Foreskin melanocyte (primary cell): ENCODE measurements at places on chromosomes 5 and 9.

DNA sequence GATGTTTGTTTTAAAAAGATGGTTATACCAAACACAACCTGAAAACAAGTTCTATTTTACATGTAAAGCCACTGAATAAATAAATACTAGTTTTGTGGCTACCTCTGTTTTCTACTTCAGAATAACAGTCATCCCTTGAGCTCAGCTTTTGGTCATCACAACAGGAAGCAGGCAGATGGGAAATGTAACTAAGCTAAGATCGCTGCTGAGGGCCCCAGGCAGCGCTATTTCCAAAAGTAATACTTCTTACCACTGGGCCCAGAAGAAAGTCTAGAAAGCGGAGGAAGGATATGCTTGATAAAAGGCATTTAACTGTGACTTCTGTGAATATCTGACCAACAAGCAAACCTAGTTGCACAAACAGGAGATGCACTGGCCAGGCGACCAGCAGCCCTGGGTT, 61.4 kb downstream of the SERINC5 start:
- DNase-seq = no peak

DNA sequence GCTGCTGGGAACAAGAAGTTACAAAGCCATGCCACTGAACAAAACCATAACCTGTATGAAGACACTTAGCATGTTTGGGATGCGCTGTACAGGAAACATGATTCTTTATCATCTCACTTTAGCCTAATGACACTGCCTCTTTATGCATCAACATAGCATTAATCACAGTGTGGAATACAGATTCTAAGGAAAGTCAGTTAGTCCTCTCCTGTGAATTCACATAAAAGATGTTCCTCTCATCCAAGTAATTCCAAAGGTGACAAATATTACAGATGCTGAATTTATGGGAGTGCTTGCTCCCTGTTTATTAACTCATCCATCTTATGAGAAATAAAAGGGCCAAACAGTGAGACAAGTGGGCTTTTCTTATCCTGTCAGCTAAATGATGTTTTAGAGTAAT, 1677.7 kb downstream of the EFNA5 start:
- DNase-seq = no peak

DNA sequence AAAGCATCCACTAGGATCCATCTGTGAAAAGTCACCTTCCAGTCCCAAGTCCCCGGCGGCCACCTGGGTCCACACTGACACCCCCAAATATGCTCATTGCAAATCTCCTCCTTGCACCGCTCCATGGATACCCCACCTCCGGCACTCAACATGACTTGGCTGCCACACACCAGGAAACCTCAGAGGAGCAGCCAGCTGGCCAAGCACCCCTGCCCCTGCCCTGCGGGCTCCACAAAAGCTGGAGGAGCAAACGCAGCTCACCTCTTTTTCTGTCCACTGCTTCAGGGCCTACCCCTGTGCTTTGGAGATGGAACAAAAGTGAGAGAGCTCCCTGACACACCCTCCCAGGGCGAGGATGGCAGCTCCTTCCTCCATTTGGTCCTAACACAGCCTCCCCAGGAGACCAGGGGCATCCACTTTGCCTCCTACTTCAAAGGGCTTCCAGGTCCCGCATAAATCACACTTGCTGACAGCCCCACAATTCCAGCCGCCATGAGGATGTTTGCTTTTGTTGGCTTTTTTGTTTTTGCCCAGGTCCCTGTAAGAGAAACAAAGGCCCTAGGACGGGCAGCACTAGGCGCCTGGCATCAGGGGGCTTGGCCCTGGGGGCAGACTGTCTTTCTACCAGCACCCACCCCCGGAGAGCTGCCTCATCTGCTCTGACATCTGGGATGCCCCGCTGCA, 14.8 kb downstream of the ROR2 start:
- DNase-seq = no peak

DNA sequence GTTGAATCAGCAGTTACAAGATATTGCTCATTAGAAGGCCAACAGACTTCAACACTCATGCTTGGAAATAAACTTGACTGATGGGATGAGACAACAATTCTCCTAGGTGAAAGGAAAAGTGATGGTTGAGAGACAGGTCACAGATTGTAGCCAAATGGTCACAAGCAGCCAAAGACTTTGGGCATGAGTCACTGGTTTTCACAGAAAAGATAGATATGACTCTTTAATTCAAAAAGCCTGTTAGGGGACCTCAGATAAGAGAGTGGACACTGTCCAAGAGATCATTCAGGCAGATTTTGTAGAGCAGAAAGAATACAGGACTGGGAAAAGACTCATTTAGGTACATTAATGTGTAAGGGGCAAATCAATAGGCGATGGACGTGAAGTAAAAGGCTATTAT, 982.5 kb downstream of the MAT2B start:
- no peak for DNase-seq
